ENCODE measurements at places on chromosomes 1 and 21.

DNA sequence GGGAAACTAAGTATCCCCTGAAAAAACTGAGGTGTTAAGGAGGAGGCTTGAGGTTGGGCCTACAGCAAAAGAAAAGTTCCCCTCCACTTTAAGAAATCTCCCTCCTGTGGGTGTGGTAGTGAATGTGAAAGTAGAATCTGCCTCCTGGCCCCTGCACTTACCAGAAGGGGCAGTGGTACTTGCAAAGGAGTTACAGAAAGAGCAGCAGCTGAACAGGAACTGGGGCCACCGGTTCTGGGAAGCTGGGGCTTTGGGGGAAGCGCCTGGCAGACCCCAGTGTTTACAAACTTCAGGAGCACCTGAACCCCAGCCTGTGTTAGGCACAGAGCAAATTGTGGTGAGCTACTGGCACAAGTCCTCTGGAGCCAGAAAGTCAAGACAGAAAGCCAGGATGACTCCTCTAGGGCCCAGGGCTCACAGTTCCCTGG, 250.2 kb upstream of the FGGY start:
- peak; percentile 64 for DNase-seq

GRCh38 chr21:33902349-33902748, 13.3 kb downstream of the ATP5PO start:
- no peak for DNase-seq

DNA sequence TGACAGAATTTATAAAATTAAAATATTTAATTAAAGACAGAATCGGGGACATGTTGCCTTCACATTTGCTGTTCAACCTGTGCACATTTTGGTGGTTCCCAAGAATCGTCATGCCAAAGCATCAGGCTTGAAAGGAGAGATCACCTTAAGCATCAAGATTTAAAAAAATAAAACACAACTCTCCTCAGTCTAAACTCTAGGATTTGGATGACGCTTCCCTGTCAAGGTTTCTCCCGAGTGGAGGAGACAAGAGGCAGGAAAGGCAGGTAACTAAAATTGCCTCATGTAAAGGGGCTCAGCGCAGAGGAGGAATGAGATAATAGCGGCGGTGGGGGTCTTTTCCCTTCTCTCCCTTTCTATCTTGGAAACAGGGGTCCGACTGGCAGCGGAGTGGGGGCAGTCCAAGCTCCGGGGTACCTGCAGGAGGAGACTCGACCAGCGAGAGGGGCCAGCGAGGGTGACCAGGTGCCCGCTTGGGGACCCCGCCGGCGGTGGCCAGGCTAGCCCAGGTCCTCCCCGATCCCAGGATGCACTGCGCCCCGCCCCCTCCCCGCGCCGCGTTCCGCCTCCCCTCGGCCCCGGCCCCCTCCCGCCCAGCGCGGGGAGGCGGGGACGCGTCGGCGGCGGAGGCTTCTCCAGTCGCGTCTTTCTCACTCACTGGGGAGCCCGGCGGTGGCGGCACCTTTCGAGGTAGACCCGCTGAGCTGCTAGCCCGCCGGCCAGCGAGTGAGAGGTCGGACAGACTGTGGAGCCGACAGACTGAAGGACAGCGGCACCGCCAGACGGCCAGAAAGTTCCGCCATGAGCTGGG, at the start of gene FNBP1L:
FNBP1L (plus strand) TSS at position 638 of the 811 bp plus-strand sequence; CDS start at position 802, 164 bp downstream.
- peak; percentile 67 for DNase-seq

GRCh38 chr1:243503155-243503554, 247.3 kb downstream of the SDCCAG8 start:
- DNase-seq, result no peak

GRCh38 chr1:175936736-175937135, 193.3 kb upstream of the TNR start:
- no peak for DNase-seq

DNA sequence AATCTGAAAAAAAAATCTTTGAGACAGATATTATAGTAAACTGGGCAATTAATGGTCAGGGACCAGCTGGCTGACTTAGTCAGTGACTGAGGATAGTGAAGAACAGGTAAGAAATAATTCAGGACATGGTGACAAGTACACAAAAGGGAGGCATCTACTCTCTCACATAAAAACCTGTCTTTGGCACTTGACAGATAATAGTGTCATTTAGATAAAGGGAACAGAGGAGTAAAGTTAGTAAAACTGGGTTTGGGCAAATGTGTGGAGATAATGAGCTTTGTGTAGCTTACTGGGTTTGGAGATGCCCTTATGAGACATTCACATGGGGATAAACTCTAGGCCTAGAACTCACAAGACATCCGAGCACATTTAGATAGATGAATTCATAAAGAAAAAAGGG, 4.0 kb downstream of the SSX2IP start:
- DNase-seq, result no peak

DNA sequence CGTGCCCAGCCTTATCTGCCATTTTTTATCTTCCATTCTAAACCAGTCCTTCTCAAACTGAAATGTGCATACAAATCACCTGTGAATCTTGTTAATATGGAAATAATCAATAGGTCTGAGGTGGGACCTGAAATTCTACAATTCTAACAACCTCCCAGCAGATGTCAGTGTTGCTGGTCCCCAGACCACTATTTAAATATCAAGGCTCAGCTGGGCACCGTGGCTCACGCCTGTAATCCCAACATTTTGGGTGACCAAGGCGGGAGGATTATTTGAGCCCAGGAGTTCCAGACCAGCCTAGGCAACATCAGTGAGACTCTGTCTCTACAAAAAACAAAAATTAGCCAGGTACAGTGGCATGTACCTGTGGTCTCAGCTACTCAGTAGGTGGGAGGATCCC, 4.1 kb downstream of the UQCRHL start:
- DNase-seq, result peak; percentile 32

DNA sequence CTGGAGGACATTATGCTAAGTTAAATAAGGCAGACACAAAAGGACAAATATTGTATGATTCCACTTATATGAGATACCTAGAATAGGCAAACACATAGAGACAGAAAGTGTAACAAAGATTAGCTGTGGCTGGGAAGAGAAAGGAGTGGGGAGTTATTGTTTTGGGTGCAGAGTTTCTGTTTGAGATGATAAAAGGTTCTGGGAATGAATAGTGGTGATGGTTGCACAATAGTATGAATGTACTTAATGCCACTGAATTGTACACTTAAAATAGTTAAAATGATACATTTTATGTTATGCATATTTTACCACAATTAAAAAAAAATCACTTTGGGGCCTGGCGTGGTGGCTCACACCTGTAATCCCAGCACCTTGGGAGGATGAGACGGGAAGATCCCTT, 21.2 kb upstream of the ERO1B start:
- DNase-seq, result no peak

- DNase-seq, result no peak
Measured at GRCh38 chr1:246632281-246633168, 66.3 kb downstream of the CNST start.

DNA sequence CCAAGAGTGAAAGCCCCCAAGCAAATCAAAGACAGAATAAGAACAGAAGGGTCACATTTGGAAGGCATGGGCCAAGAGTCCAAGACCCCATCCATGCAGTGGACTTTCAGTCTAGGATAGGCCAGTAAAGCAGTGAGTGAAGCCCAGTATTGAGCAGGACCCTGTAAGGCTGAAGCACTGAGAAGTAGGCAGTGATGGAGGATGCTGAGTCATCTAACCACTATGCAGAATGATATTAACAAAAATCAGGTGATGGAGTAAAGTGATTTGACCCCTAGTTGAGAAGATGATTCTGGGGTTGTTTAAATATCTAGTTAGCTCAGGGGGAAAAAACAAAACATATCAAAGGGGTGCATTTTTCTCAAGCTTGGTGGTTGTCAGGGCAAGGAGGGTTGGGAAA, 308.7 kb upstream of the PLXNA2 start:
- DNase-seq, result no peak

DNA sequence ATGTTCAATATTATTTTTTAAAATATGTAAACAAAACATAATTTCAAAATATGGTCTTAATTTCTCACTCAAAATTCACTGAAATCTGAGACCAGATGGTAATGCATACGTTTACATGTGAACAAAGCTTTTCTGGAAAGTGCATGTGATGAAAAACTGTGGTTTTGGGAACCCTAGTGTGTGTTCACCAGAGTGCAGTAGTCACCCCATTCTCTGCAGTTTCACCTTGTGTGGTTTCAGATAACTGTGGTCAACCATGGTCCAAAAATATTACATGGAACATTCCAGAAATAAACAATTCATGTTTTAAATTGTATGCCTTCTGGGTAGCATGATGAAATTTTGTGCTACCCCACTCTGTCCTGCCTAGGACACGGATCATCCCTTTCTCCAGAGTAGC, 2021.9 kb downstream of the MRPL39 start:
- no peak for DNase-seq

DNA sequence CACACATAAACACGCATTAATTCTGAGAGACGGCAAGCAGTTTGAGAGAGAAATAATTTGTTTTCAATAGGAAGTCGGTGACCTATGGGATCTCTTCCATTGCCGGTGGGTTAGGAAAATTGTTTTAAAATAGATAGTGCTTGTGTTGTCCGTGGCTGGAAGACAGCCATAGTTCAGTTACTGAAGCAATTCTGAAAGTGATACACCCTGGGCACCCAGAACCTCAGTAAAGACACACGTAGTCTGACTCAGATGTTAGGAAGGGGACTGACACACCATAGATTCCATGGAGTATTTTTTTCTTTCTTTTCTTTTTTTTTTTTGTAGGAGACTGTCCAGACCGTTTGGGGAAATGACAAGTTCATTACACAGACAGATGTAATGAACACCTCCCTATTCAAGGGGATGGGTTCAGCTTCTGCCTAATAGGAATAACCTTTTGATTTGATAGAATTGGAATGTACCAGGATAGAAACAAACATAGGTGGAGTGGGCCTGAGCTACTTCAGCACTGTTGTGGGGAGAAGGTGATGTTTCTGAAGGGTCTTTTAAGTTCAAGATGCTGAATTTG, 1.6 kb downstream of the C1orf21 start:
- no peak for DNase-seq

GRCh38 chr1:212205843-212206242, 79.4 kb upstream of the PPP2R5A start:
- DNase-seq, result no peak

GRCh38 chr1:39795651-39796050, 7.0 kb upstream of the BMP8B start:
- DNase-seq, result no peak

- no peak for DNase-seq
Measured at GRCh38 chr1:53172426-53173128, 24.0 kb upstream of the CPT2 start.

DNA sequence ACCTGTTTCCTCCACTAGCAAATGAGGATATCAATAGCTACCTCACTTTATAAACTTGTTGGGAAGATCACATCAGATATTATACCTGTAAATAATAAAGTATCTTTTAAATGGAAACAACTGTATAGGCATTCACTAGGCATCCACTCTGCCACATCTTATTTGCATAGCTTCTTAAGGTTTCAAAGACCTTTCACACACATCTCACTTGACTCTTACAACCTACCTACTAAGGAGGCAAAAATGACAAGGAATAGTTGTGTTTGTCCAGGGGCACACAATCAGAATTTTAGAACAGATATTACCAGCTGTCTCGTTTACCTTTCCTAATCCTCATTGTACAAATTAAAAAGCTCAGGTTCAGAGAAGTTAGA, 51.5 kb downstream of the VANGL2 start:
- no peak for DNase-seq

GRCh38 chr1:156060937-156061636, at the start of gene RAB25:
RAB25 (plus strand) TSS chr1:156061160; CDS start chr1:156061401, 241 bp downstream.
- DNase-seq, result no peak

DNA sequence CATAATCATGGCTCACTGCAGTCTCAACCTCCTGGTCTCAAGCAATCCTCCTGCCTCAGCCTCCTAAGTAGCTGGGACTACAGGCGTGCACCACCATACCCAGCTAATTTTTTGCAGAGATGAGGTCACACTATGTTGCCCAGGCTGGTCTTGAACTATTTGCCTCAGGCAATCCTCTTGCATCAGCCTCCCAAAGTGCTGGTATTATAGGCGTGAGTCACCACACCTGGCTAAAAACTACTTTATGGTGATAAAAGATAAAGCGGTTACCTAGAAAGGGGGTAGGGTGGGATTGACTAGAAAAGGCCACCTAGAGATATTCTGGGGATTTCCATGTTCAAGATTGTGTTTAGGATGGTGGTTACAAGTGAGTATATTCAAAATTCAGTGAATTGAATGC, 5.0 kb downstream of the TSTD1 start:
- DNase-seq, result no peak

GRCh38 chr1:24965571-24965930, 35.5 kb upstream of the RUNX3 start:
- DNase-seq, result no peak

DNA sequence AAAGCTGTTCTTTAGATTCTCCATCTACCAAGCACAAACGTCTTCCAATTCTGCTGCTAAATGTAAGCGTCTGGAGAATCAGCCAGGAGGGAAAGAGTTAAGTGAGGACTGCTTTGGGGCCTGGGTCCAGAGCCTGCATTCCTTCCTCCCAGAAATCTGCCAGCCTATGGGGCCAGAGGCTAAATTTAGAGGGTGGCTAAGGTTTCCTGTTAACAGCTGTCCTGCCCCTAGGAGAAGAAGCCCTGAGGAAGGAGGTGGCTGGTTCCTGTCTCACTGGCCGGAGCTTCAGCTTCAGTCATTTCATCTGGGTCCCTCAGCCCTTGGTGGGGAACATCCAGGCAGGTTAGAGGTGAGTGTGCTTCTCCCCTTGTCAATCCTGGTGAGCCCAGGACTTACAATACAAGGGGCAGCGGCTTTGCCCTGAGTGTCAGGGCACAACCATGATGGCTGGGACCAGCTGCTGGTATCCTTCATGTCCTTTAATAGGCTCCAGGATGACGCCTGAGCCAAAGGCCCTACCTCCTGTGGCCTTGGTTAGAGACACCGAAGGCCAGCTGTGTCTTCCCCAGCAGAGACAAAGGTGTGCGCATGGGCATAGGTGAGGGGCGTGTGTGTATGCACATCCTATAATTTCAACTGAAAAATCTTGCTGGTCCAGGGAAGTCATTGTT, at the start of gene STYXL2:
STYXL2 (plus strand) TSS at position 230 of the 671 bp plus-strand sequence. CDS start 775 bp downstream, outside the sequence.
- DNase-seq, result no peak

GRCh38 chr1:27872059-27872801, at the start of gene THEMIS2:
THEMIS2 (plus strand) TSS chr1:27872544; CDS start chr1:27872572, 28 bp downstream.
- DNase-seq, result peak; percentile 87

GRCh38 chr1:229885568-229886495, 181.2 kb upstream of the GALNT2 start:
- DNase-seq, result no peak

GRCh38 chr1:218739426-218739825, 394.3 kb downstream of the TGFB2 start:
- DNase-seq, result no peak

DNA sequence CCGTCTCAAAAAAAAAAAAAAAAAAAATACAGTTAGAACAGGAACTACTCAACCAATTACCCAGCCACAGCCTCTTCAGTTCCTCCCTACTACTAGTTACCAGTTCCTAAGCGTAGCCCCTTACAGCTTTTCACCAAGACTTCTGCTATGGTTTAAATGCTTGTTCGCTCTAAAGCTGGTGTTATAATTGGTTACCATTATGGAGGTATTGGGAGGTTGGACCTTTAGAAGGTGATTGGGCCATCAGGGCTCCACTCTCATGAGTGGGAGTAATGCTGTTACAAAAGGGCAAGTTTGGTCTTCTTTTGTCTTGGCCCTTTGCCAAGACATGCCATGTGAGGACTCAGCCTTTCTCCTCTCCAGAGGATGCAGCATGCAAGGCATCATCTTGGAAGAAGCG, 3.0 kb upstream of the SMPDL3B start:
- DNase-seq, result no peak

- DNase-seq, result no peak
Measured at GRCh38 chr1:237383791-237384190, 341.8 kb downstream of the RYR2 start.

GRCh38 chr1:166840309-166841274, 1.3 kb downstream of the POGK start:
- DNase-seq, result no peak

GRCh38 chr1:172394141-172394751, 26.2 kb upstream of the C1orf105 start:
- DNase-seq, result peak; percentile 84
